ENCODE measurements at places on chromosomes 12 and 14. TPM values are rescaled to one million over a fixed set of nuclear protein-coding genes. Genes with fewer than 3 reads are reported as not detected.

CEP128 gene
- 3.0 TPM for total RNA-seq

DLK1 gene
- total RNA-seq = not detected

KLRC1 gene
- total RNA-seq = 0.35 TPM

SLCO1C1 gene
- total RNA-seq = not detected

CLEC14A gene
- total RNA-seq = under 0.01 TPM

C14orf132 gene
- total RNA-seq = 0.87 TPM

CD163 gene
- total RNA-seq = not detected

GLI1 gene
- 0.50 TPM for total RNA-seq

OR6C75 gene
- total RNA-seq = not detected

FOXG1 gene
- not detected for total RNA-seq

ATP2A2 gene
- total RNA-seq = 77.1 TPM

YY1 gene
- total RNA-seq = 47.2 TPM

NAA30 gene
- 32.6 TPM for total RNA-seq

ASPG gene
- 0.89 TPM for total RNA-seq
